ENCODE measurements at places on chromosomes 4 and X.

GRCh38 chr4:15153662-15154061, 151.4 kb downstream of the CPEB2 start:
- DNase-seq, result no peak

GRCh38 chr4:19623866-19624265, 627.8 kb upstream of the SLIT2 start:
- DNase-seq, result no peak

DNA sequence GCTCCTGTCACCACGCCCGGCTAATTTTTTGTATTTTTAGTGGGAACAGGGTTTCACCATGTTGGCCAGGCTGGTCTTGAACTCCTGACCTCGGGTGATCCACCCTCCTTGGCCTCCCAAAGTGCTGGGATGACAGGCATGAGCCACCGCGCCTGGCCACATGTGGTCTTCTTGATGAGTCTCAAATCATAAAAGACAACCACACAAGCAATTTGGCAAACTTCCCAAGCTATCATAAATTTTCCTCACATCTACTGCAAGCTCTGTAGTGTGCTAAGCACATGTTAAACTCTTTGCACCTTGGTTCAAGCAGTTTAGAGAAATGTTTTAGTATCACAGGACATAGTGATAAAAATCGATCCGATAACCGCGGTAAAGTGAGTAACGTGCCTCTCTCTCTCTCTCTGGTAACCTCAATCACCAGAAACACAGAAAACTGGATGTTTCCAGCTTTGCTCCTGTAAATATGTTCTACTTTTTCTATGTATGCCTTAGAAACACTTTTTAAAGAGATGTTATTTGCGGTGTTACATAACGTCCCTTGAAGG, 256.8 kb downstream of the DHRSX start:
- DNase-seq, result no peak

DNA sequence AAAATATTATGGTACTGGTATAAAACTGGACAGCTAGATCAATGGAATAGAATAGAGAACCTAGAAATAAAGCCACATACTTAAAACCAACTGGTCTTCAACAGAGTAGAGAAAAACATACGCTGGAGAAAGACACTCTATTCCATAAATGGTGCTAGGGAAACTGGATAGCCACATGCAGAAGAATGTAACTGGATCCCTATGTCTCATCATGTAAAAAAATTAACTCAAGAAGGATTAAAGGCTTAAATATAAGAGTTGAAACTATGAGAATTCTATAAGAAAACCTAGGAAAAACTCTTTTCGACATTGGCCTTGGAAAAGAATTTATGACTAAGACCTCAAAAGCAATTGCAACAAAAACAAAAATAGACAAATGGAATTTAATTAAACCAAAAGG, 114.6 kb downstream of the PCDH18 start:
- no peak for DNase-seq

DNA sequence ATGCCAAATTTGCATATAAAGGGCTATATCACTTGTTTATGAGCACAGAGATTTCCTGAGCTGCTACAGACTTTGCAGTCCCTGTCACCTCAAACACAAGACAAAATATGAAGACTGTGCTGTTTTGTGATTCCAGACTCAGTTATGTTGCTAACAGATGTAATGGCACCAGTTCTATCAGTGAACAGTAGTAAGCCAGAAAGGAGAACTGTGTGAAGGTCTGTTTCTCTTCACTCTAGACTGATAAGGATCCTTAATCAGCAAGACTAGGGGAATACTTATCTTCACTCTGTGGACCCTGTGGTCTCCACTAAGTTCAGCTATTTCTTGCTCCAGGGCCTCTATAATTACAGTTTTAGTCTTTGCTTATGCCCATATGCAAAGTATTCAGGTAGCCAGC, 82.7 kb downstream of the ANXA5 start:
- DNase-seq, result no peak

- DNase-seq, result no peak
Observed at GRCh38 chr4:121358473-121358872, 22.3 kb downstream of the QRFPR start.
